ENCODE measurements at places on chromosomes 5 and 9.

DNA sequence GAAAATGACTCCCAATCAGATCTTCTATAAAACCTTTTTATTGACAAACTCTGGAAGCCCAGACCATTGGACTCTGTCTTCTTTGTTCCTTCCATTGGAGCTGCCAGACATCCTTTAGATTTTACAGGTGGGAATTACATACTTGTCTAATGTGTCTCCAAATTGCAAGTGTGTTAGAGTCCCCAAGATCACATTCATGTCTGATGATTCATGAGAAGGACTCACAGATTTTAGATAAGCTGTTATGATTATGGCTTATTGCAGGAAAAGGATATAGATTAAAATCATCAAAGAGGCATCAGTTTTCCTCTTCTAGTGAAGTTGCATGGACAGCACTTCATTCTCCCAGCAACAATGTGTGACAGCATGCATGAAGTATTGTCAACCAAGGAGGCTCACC lies 70.4 kb downstream of the MUSK start:
- DNase-seq = no peak

GRCh38 chr5:57232293-57233033 lies 58.6 kb downstream of the GPBP1 start:
- DNase-seq = no peak

DNA sequence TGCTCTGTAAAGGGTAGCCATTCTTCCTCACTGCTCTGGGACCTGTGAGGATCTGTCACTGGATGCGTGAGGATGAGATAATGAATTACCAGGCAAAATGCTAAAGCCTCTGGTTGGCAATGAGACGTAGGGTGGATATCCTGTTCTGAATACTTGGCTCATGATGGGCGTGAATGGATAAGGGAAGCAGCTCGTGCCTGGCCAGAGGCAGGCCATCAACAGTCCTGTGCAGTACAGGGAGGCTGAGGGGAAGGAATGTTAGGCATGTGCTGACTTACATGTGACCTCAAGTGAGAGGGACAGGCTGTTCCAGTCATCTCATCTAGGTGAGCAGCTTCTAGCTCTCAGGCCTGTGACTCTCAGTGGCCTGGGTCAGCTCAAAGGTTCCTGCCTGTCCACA lies 172.8 kb downstream of the CARTPT start:
- peak; percentile 57 for DNase-seq

- DNase-seq = no peak
Observed at GRCh38 chr5:32280656-32281081, 32.1 kb downstream of the MTMR12 start.

DNA sequence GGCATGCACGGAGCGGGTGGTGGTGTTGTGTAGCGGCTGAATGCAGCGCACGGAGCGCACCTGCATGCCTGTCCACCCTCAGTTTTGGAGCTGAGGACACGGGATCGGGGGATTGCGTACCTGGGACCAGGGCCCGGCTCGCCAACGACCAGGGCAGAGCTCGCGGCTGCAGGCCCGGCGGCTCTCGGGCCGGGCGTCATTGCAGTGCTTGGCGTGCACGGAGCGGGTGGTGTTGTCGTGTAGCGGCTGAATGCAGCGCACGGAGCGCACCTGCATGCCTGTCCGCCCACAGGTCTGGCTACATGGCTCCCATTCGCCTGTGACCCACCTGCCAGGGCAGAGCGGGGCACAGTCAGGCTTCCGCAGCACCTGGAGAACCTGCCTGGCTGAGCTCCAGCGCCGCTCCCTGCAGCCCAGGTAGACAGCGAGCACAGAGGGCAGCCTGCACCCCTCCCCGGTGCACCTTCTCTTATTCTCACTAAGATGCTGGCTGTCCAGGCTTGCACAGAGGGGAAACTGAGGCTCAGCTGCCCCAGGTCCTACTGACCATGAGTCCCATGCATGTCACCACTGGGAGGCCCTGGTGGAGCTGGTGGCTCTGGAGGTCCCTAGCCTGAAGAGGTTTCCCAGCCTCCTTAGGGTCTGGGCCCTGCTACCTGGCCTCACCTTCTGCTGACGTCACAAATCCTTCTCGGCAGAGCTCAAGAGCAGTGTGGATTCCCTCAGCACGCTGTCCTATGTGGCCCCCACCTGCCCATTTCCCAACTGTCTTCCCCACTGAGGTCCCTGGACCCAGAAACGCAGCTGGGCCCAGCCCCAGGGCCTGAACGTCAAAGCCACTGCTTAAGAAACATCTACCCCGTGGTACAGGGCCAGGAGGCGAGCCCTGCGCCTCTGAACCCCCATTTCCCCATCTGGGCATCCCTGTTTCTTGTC lies 64.9 kb downstream of the ZNF354C start:
- DNase-seq = no peak

DNA sequence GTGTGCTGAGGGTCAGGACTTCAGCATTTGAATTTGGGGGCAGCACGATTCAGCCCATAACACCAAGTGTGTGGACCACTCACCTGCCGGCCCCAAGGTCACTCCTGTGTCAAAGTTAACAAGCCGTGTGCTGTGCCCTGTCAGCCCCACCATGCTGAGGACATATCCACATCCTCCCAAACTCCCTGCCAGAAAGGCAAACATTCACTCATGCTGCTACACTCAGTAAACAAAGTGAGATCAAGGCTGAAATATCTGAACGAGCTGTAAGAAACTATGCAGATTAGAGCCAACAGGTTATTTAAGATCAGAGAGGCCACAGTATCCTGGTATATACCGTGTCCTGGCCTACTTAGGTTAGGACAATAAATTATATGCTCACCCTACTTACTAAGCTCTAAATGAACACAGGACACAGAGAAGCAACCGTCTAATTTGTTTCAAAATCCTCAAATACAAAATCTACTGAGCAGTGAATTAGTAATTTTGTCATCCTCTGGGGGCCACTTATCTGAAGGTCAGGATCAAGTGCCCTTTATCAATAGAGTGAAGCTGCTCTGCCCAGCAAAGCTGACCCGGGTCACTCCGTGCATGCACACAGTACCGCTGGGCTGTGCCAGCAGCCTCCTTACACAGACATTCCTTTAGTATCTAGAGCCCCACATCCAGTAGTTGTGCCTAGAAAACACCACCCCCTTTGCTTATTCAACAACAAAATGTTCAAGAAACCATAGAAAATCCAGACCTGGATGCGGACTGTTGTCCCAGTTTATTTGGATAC lies 28.2 kb downstream of the RETREG1 start:
- DNase-seq = no peak

DNA sequence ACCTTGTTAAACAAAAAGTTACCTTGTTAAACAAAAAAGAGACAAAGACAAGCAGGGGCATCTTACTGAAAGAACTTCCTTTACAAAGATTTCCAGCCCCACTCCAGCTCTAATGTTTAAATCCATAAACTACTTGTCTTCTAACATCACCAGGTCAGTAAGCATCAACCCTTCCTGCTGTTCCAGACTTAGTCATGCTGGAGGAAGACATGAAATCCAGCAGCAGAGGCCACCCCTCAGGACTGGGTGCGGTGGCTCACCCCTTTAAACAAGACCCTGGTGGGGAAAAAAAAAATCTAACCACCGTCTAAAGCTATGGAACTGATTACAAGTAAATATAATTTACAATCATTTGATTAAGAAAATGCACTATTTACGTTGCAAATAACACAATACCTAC lies 9.1 kb downstream of the PDCL start:
- DNase-seq = no peak

DNA sequence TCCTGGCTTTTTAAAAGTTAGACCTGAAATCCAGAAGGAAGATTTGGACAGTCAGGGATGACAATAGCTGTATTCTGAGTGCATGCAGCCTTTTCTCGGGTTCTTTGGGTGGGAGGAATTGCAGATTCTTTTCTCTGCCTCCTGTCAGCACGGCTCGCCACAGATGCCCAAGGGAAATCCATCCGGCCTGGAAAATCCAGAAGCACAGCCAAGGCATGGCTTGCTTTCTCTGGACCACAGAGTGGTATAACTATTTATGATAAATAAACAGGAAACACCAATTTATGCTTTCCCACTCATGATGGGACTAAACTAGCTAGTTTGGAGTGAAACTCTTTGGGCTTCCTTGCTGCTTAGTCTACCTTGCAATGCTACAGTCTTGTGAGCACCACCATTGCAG lies 59.1 kb downstream of the C9orf152 start:
- DNase-seq = no peak

DNA sequence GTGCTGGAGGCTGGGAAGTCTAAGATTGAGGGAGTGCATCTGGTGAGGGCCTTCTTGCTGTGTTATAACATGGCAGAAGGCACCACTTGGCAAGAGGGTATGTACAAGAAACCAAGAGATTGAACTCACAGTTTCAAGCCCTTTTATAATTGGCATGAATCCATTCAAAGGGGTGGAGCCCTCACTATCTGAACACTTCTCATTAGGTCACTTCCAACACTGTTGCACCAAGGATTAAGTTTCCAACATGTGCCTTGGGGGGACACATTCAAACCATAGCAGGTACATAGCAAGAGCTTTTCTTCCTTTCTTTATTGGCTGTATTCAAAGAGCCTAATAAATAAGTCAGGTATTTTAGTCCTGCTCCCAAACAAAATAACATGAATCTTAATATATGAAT lies 62.7 kb downstream of the PRELID2 start:
- no peak for DNase-seq

DNA sequence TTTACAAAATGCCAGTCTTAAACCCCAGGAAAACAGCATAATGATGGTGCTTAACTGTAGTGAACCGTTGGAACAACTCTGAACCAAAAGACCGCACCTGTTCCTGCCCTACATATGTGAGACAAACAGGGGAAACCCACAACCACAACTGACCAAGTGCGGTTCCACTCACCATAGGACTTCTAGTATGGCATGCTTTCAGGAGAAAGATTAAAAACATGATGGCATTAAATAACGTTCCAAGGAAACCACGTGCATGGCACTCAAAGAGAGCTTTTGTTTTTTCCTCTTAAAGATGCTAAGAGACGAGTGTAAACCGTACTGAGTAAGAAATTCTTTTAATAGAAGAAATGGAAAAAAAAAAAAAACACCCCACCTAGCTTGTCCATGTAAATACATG lies 119.8 kb downstream of the SSBP2 start:
- no peak for DNase-seq

DNA sequence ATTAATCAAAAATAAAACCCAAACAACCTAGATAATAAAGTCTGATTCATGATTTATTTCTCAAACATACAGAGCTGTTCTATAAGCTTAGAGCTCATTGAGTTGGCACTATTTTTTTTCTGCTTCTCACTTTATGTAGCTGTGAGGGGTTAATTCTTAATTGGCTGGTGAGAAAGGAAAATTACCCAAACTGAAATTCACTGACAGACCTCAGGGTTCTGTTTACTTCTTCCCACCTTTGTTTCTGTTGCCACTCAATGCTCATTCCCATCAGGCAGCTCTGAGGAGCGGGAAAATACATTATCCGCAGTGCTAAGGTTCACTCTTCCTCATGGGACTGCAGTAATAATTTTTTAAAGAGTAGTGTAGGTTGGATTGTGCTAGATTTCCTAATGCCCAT lies 139.9 kb downstream of the KCTD16 start:
- DNase-seq = no peak

DNA sequence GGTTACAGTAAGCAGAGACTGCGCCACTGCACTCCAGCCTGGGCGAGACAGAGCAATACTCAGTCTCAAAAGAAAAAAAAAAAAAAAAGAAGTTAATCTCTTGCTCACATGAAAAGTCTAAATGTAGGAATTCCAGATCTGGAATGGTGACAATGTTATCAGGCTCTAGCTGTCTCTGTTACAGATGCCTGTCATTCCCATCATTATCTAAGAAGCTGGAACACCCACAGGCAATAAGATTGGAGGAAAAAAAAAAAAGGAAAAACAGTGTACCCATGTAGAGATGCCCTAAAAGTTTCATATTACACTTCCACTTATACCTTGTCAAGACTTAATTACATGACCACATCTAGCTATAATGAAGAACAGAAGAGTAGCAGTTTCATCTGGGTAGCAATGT lies 38.2 kb downstream of the PTBP3 start:
- no peak for DNase-seq

- DNase-seq = no peak
Observed at GRCh38 chr9:18357321-18357720, 116.6 kb upstream of the ADAMTSL1 start.
